ENCODE measurements at places on chromosomes 16 and 17. TPM values are rescaled to one million over a fixed set of nuclear protein-coding genes. Genes with fewer than 3 reads are reported as not detected.
A peak's percentile ranks its signal among the peaks of the same experiment; 100 is the strongest.

- no peak for DNase-seq
Observed at GRCh38 chr16:4160658-4161430, 44.6 kb upstream of the ADCY9 start.

GRCh38 chr17:76071531-76072147 lies 678 bp downstream of the SRP68 start:
- DNase-seq: no peak

GRCh38 chr16:55810451-55810961 lies 22.4 kb downstream of the CES1 start:
- DNase-seq: no peak

DNA sequence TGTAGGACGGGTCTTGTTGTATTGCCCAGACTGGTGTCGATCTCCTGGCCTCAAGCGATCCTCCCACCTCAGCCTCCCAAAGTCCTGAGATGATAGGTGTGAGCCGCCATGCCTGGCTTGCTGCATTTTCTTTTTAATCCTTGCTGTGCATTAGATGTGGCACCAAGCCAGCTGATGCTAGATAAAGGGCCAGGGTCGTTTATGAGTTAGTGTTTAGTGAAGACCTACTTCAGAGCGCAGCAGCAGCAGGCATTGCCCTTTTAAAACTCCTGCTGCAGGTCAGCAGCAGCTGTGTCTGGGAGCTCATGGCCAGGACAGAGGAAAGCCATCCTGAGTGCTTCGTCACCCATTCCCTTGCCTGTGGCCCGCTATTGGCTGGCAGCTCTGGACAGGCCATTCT lies 237.3 kb downstream of the CCDC182 start:
- no peak for DNase-seq

GRCh38 chr17:55437159-55437605 lies 15.5 kb upstream of the MMD start:
- no peak for DNase-seq

GRCh38 chr16:1152123-1152638 lies 725 bp upstream of the CACNA1H start:
- DNase-seq: peak; percentile 80

The PLD6 gene
- total RNA-seq: 10.8 TPM
